Epithelial cell of alveolus of lung (primary cell): ENCODE measurements at places on chromosomes 4 and X. TPM values are rescaled to one million over a fixed set of nuclear protein-coding genes. Genes with fewer than 3 reads are reported as not detected.

RRH gene
- 0.13 and 0.24 TPM in 2 replicates for total RNA-seq

USP17L30 gene
- not detected in 2 replicates for total RNA-seq

AFM gene
- total RNA-seq, result not detected in 2 replicates

NAA11 gene
- total RNA-seq, result not detected in 2 replicates

HGFAC gene
- total RNA-seq, result 0.32 TPM in 1 of 2 replicates, not detected in the other

NKAP gene
- total RNA-seq, result 3.4 and 6.1 TPM in 2 replicates

BEND2 gene
- not detected in 2 replicates for total RNA-seq

ERAS gene
- not detected in 2 replicates for total RNA-seq

TEX13B gene
- total RNA-seq, result not detected in 2 replicates

CYBB gene
- total RNA-seq, result not detected in 2 replicates

SH3D19 gene
- total RNA-seq, result 11.8 and 19.8 TPM in 2 replicates

FGFR3 gene
- total RNA-seq, result 0.88 and 1.4 TPM in 2 replicates

POU4F2 gene
- not detected in 2 replicates for total RNA-seq

RHOXF1 gene
- not detected in 2 replicates for total RNA-seq

KIF4A gene
- total RNA-seq, result 6.8 and 11.5 TPM in 2 replicates

GLRA2 gene
- total RNA-seq, result not detected in 2 replicates

CHRNA9 gene
- total RNA-seq, result 0.13 and 4.6 TPM in 2 replicates

MTTP gene
- total RNA-seq, result 0.08 and 0.26 TPM in 2 replicates

HTN3 gene
- not detected in 2 replicates for total RNA-seq

SLC9B1 gene
- 4.7 TPM in 1 of 2 replicates, not detected in the other for total RNA-seq

MAGEA12 gene
- not detected in 2 replicates for total RNA-seq

UGT8 gene
- total RNA-seq, result 0.39 TPM in 1 of 2 replicates, not detected in the other

ZMAT1 gene
- not detected in 2 replicates for total RNA-seq

GPR173 gene
- 3.7 and 9.8 TPM in 2 replicates for total RNA-seq

MAGEA1 gene
- total RNA-seq, result not detected in 2 replicates

AMER1 gene
- total RNA-seq, result 1.8 and 4.0 TPM in 2 replicates

PPEF2 gene
- not detected in 2 replicates for total RNA-seq
